ENCODE measurements at places on chromosomes 16 and 17.

- DNase-seq: no peak
Observed at GRCh38 chr16:47475786-47476185, 14.7 kb downstream of the PHKB start.

DNA sequence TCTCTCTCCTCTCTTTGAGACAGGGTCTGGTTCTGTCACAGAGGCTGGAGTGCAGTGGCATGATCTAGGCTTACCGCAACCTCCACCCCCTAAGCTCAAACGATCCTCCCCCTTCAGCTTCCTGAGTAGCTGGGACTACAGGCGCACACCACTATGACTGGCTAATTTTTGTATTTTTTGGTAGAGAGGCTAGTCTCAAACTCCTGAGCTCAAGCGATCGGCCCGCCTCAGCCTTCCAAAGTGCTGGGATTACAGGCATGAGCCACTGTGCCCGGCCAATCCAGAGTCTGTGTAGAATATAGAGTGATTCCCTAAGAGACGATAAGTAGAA is 65.8 kb upstream of the RPH3AL start:
- DNase-seq: no peak

DNA sequence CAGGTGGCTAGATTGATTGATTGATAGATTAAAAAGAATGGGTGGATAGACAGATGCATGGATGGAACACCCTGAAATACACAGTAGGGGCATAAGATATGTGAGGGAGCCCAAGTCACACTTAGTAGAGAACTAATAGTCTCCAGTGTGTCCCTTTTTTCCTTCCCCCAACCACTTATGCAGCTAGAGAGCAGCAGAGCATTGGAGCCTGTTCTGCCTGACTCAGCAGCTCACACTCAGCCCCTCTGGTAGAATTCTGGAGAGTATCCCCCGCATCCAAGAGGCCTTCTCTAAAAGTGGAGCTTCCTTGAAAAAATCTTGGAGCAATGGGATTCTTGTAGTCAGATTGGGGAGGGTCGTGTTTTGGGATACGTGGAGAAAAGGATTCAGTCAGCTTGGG is 20.5 kb upstream of the GPR139 start:
- no peak for DNase-seq

DNA sequence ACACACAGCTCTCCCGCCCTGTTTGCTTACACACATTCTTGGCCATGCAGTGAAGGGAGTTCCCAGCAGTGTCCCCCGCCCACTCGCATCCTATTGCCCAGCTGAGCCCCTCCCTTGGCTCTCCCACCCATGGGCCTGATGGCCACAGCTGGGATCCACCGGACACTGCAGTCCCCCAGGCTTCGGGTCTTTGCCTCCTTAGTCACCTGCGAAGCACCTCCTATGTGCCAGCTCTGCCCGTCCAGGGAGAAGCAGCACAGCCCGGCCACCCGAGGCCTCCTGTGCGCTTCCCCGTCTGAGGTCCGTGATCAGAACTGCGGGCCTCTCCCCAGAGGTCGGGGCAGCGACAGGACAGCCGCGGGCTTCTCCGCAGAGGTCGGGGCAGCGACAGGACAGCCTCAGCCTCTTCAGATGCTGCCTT is 136.9 kb downstream of the BANP start:
- no peak for DNase-seq

- DNase-seq: no peak
Observed at GRCh38 chr17:22506231-22506630, 813.9 kb downstream of the KCNJ18 start.

DNA sequence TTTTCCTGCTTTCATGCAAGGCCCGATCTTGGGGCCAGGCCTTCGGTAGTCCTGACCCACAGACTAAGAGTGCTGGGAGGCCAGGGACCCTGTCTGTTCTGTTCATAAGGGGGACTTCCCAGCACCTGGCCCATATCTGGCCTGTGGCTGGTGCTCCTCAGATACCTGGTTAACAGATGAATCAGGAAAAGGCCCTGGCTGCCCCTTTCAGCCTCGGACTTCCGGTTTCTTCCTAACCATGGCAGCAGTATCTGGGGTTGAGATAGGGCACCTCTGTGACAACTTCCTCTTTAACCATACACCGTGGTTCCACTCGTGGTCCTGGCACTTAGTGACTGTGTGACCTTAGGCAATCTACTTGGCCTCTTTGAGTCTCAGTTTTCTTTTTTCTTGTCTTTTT is 18.4 kb downstream of the PLCG2 start:
- no peak for DNase-seq

DNA sequence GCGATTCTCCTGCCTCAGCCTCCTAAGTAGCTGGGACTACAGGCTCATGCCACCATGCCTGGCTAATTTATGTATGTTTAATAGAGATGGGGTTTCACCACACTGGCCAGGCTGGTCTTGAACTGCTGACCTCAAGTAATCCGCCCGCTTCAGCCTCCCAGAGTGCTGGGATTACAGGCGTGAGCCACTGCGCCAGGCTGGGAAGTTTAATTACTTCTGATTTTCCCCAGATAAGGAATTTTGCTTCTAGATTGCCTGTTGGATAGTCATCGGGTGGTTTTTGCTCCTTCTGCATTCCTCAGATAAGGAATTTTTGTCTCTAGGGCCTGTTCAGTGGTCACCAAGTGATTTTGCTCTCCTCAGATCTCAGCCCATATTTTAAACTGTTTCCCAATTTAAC is 112.5 kb downstream of the MAP2K4 start:
- no peak for DNase-seq

DNA sequence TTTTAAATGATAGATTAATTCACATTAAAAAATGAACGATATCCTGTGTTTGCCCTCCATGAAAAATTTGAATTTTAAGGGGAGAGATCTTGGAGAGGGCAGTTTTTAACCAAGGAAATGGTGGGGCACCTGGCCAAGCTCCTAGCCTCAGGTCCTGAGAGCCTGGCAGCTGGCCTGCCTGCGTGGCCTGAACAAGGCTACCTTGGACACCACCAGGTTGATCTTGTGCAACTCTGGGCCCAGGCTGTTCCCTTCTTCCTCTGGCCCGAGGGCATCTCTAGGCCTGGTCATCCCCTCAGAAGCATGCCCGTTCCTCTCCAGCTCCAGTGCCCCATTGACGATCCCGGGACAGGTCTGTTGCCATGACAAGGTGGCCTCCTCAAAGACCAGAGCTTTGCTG is 33.4 kb upstream of the LONP2 start:
- no peak for DNase-seq

GRCh38 chr17:4900231-4901107 is 1.1 kb downstream of the C17orf107 start:
- no peak for DNase-seq

- no peak for DNase-seq
Observed at GRCh38 chr17:44251062-44251461, 16.9 kb downstream of the SLC4A1 start.

DNA sequence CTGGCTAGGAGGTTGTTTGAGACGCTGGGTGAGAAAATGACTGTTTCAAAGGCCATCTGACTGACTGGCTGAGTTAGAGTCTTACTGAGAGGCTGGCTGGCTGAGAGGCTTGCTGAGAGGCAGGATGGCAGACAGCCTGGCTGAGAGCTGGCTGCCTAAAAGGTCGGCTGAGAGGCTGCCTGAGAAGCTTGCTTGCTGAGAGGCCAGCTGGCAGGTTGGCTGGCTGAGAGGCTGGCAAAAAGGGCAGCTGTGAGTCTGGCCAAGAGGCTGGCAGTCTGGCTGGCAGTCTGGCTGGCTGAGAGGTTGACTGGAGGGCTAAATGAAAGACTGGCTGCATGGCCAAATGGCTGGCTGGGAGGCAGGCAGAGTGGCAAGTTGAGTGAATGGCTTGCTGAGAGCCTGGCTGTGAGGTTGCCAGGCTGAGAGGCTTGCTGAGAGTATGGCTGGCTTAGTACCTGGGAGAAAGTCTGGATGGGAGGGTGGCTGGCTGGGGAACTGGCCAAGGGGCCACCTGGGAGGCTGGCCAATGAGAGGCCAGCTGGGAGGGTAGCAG is 35.3 kb upstream of the ACSM2B start:
- no peak for DNase-seq

GRCh38 chr17:12911239-12911638 is 106.6 kb downstream of the ELAC2 start:
- no peak for DNase-seq

GRCh38 chr17:38797158-38797490 is 2.2 kb downstream of the PIP4K2B start:
- no peak for DNase-seq

DNA sequence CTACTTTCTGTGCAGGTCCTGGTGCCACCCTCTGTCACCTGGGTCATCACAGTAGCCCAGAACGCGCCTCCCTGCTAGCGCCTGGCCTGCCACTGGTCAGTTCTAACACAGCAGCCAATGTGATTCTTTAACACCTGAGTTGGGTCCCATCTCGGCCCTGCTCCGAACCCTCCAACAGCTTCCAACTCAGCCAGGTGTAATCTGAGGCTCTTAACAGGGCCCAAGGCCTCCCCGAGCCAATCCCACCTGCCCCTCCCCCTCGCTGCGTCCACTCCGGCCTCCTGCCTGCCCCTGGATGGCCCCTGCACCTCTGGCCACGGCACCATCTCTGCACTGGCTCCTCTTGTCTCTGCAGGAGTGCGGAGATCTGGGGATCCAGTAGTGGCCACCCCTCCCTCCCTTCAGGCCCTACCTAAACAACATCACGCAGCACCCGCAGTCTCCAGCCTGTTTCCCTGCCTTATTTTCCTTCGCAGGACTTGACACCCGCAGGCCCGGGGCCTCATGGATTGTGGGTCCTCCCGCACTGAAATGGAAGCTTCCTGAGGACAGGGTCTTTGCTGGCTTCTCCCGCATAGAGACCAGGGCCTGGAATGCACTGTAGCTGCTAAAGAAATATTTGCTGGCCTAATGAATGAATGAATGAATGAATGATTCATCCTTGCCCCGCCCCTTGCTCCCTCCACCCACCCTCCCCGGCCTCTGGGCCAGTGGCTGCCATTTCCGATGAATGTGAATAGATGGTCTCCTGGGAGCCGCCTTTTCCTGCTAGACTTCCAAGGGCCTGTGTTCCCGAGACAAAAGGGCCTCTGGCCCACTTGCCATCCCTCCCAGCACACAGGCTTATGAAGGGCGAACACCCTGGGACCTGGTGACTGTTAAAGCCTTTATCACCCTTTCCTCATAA is 174.8 kb upstream of the FOXF1 start:
- no peak for DNase-seq
